G401 (cell line): ENCODE measurements at places on chromosomes 12 and 14. TPM values are rescaled to one million over a fixed set of nuclear protein-coding genes. Genes with fewer than 3 reads are reported as not detected.

DNA sequence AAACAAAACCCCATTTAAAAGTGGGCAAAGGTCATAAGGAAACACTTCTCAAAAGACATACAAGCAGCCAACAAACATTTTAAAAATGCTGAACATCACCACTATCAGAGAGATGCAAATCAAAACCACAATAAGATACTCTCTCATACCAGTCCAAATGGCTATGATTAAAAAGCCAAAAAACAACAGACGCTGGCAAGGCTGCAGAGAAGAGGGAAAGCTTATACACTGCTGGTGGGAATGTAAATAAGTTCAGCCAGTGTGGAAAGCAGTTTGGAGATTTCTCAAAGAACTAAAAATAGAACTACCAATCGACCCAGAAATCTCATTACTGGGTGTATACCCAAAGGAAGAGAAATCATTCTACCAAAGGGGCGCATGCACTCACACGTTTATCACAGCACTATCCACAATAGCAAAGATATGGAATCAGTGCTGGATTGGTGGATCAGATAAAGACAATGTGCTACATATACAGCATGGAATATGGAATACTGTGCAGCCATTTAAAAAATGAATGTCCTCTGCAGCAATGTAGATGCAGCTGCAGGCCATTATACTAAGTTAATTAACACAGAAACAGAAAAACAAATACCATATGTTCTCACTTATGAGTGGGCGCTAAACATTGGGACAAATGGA lies 102.1 kb upstream of the DAAM1 start:
- DNase-seq: no peak

Gene CLEC7A
- total RNA-seq: not detected in 2 replicates

- DNase-seq: no peak
Measured at GRCh38 chr14:74483321-74483720, 9.8 kb downstream of the NPC2 start.

DNA sequence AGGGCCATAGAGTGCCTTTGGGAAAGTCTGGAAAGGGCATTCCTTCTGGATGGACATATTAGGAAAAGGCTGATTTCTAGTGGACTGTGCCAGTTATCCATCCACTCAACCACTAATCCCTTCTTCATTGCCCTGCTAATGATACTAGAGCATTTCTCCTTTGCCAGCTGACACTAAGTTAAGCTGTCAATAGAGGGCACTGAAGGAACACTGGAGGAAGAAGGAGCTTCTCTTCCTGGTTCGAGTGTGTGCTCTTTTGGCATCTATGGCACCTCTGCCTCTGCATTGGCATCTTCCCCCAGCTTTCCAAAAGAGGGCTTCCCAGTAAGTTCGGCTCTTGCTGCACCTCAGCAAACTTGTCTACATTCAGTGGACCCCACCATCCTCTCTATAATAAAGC lies 165.4 kb downstream of the DERA start:
- DNase-seq: peak; percentile 13

- DNase-seq: no peak
Measured at GRCh38 chr12:59600171-59600570, 4.3 kb downstream of the SLC16A7 start.

DNA sequence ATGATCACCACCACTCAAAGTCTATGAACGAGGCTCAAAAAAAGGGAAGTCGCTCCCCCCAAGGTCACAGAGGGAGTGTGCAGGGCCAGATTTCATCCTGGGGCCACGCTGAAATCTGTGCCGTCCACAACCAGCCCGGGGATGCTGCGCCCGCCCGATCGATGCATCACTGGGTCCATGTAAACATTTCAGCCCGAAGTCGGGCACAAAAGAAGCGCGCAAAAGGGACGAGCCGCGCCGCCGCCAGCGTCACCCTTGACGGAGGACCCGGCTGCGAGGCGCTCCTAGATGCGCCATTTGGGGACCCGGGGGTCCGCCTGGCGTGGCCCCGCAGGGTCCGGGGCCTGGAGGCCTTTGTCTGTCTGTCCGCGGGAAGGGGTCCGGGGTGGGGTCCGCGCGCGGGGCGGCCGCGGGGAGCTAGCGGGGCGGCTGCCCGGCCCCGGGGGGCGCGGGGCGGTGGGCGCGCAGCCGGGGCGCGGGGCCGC lies 503 bp downstream of the FBXO21 start:
- peak; percentile 39 for DNase-seq

DNA sequence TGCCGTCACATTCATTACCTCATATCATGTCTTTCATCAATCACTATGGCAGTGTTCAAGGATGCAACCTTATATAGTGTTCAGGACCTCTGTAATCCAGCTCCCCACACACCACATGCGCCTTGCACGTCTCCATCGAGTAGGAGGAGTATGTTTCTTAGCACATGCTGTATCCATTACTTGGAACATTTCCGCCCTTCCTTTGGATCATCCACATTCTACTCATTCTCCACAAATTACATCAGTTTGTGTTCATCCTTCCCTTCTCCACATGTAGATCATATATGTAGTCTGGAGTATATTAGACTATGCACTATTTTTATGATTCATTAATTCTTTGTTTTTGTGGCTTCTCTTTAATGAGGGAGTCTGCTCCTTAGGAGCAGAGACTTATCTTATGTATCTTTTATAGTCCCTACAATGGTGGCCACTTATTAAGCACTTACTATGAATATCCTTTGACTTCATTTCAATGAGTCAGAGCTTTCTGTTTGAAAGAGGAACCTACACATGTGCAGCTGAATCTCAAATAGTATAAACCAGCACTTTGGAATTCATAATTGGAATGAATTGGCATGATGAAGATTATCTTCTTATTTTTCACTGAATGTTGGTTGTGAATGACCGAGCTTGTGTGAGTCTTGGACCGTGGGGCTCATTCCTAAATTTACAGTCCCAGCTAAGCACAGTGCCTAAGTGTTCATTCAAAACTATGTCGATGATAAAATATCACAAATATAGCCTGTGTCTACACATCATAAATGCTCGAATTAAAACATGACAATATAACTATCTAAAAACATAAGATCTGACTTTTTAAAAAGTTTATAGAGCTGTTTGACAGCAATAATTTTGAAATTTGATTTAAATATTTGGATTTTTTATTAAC lies 30.2 kb upstream of the NPAS3 start:
- no peak for DNase-seq

Gene KCNJ8
- not detected in 2 replicates for total RNA-seq

GRCh38 chr14:54652188-54652587 lies 85.3 kb downstream of the SAMD4A start:
- peak; percentile 41 for DNase-seq

DNA sequence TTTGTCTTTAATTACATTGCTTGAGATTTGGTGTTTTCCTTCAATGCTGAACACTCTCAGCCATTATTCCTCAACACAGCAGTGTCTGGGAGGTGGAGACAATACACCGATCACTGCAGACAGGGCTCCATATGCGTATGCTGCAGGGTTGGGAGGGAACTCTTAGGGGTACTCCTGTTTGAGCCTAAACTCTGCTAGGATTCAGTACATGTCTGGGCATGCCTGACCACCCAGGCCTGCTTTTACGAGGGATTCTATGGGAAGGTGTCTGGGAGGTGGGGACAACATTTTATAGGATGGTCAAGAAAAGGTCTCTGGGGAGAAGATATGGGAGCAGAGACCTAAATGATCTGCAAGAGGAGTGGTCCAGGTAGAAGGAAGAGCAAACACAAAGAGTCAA lies 34.3 kb downstream of the DHRS2 start:
- no peak for DNase-seq

Gene MYF5
- total RNA-seq: not detected in 2 replicates

Gene PAN2
- 16.9 and 18.0 TPM in 2 replicates for total RNA-seq
